ENCODE measurements at places on chromosomes 2 and 18. TPM values are rescaled to one million over a fixed set of nuclear protein-coding genes. Genes with fewer than 3 reads are reported as not detected.
A peak's percentile ranks its signal among the peaks of the same experiment; 100 is the strongest.

The PARD3B gene
- total RNA-seq = 0.11 TPM

The PSD4 gene
- 193 TPM for total RNA-seq

The SCYGR4 gene
- total RNA-seq = not detected

The ITM2C gene
- total RNA-seq = 56.1 TPM

The KIAA2012 gene
- total RNA-seq = not detected

The SERPINB3 gene
- total RNA-seq = not detected

GRCh38 chr2:63849381-63850203 is 7.9 kb downstream of the UGP2 start:
- no peak overlapping the region for H3K4me3 ChIP-seq
- no peak for DNase-seq

- H3K27ac ChIP-seq = no peak overlapping the region
- no peak for DNase-seq
- no peak overlapping the region for H3K4me3 ChIP-seq
- H3K4me1 ChIP-seq = no peaks in the 10 kb centered on the region
Observed at GRCh38 chr2:182646763-182647498, 69.1 kb upstream of the DNAJC10 start.

GRCh38 chr2:218796691-218797090 is 14.7 kb downstream of the CYP27A1 start:
- H3K4me1 ChIP-seq = no peaks in the 10 kb centered on the region
- H3K36me3 ChIP-seq = no peaks in the 10 kb centered on the region
- no peak for DNase-seq
- H3K4me3 ChIP-seq = no peak overlapping the region

- no peak overlapping the region for H3K4me3 ChIP-seq
- H3K27ac ChIP-seq = no peak overlapping the region
Observed at GRCh38 chr18:42080340-42080739, 125.3 kb downstream of the PIK3C3 start.

- H3K36me3 ChIP-seq = no peaks in the 10 kb centered on the region
- H3K27me3 ChIP-seq = no peaks in the 10 kb centered on the region
- H3K4me3 ChIP-seq = no peak overlapping the region
- no peak for DNase-seq
- H3K27ac ChIP-seq = no peak overlapping the region
Observed at GRCh38 chr2:128510701-128511397, 192.2 kb upstream of the HS6ST1 start.

DNA sequence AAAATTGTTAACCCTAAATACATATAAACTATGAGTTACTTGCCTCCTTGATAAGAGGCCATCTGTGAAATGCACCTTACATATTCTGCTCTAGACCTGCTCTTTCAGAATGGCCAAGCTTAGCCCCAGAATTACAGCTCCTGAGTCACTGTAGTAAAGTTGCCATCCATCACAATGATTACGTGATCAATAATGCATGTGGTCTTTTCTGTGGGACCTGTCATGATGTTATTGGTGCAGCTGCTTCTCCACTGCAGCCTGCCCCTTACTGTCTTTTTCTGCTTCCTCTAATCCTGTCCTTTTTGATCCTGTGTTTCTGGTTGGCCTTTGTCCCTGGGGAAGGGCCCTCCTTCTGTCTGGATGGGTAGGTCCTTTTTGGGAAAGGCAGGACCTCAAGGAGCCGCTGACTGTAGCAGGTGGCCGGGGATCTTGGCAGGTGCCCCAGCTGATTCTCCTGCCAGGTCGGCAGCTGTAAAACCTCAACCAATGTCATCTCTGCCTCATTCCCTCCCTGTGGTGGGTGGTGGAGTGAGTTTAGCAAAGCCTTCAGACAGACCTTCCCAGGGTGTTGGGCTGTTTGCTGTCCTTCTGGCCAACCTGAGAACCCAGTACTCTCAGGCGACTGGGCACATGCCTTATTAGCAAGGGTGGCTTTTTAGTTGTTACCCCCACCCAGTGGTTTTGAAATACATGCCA is 126.2 kb upstream of the EML6 start:
- no peaks in the 10 kb centered on the region for H3K36me3 ChIP-seq
- DNase-seq = no peak
- peaks cover 89% of the 10 kb centered on the region for H3K4me1 ChIP-seq
- no peaks in the 10 kb centered on the region for H3K27me3 ChIP-seq

DNA sequence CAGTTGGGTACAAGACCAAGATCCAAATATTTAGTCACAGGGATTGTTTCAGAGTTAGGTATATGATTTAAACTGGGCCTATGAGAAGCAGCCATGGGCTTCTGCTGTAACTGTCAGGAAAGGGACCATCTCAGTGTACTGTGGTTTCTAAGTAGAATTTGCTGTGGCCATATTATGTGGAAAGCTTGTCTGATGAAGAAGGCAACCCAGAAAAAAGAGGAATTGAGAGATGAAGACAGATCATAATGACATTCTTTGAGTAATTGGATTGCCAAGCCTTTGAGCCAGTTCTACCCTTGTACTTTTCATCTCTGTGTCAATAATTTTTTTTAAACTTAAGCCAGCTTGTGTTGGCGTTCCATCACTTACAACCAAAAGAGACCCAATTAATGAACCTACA is 259.6 kb downstream of the NUP35 start:
- H3K36me3 ChIP-seq = no peaks in the 10 kb centered on the region
- DNase-seq = no peak
- H3K4me1 ChIP-seq = no peaks in the 10 kb centered on the region
- H3K27me3 ChIP-seq = no peaks in the 10 kb centered on the region

- H3K4me1 ChIP-seq = no peaks in the 10 kb centered on the region
- H3K27me3 ChIP-seq = no peaks in the 10 kb centered on the region
- no peaks in the 10 kb centered on the region for H3K36me3 ChIP-seq
- no peak overlapping the region for H3K4me3 ChIP-seq
- no peak for DNase-seq
Observed at GRCh38 chr2:165087933-165088901, 115.6 kb downstream of the SCN3A start.

GRCh38 chr2:65654496-65654895 is 222.1 kb upstream of the SPRED2 start:
- H3K4me3 ChIP-seq = no peak overlapping the region
- H3K27ac ChIP-seq = no peak overlapping the region

- no peaks in the 10 kb centered on the region for H3K27me3 ChIP-seq
- DNase-seq = no peak
- no peaks in the 10 kb centered on the region for H3K36me3 ChIP-seq
- H3K27ac ChIP-seq = no peak overlapping the region
- H3K4me3 ChIP-seq = no peak overlapping the region
Observed at GRCh38 chr2:3185256-3185655, 192.4 kb downstream of the EIPR1 start.

- H3K27me3 ChIP-seq = no peaks in the 10 kb centered on the region
- H3K4me3 ChIP-seq = no peak overlapping the region
Observed at GRCh38 chr2:102120261-102120660, 22.3 kb upstream of the IL1R1 start.

GRCh38 chr2:126900646-126901319 is 2.1 kb downstream of the TEX51 start:
- no peaks in the 10 kb centered on the region for H3K36me3 ChIP-seq
- H3K4me3 ChIP-seq = no peak overlapping the region
- H3K27ac ChIP-seq = no peak overlapping the region
- H3K4me1 ChIP-seq = no peaks in the 10 kb centered on the region
- DNase-seq = no peak
- no peaks in the 10 kb centered on the region for H3K27me3 ChIP-seq

DNA sequence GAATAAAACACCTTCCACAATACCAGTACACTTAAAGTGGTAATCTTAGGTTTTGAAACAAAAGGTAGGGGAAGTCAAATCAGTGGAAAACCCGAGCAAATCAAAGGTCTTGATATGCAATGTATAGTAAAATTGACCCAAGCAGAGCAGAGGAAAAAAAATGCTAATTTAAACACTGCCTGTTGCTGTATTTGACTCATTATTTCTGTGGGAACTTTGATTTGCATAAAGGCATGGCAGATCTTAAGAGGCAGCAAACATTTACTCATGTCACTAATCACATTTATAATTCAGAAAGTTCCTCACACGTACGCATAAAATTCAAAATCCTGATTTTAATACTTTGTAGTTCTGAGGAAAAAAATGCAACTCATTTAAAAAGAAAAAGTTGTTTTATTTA is 64.4 kb downstream of the IKZF2 start:
- no peak for DNase-seq
- no peak overlapping the region for H3K27ac ChIP-seq
- no peaks in the 10 kb centered on the region for H3K27me3 ChIP-seq
- no peak overlapping the region for H3K4me3 ChIP-seq
- H3K36me3 ChIP-seq = no peaks in the 10 kb centered on the region
- H3K4me1 ChIP-seq = no peaks in the 10 kb centered on the region

DNA sequence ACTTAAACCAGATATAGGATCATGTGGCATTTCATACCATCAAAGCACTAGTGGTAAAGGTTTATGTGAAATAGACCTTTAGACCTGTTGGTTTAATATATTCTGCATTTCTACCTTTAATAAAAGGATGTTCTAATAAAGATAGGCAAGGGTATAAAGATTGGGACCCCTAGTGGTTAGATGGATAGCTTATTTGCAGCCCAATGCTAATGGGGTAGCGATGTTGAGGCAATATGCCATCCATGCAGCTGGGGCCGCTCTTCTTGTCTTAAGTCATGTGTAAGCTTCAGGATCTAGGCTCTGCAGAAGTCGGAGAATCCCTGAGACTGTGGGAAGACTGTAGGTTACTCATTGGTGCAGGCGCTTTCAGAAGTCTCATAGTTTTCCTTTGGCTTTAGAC is 114.9 kb downstream of the ICOS start:
- DNase-seq = peak; percentile 6
- H3K36me3 ChIP-seq = no peaks in the 10 kb centered on the region
- H3K27ac ChIP-seq = no peak overlapping the region
- no peaks in the 10 kb centered on the region for H3K4me1 ChIP-seq
- H3K27me3 ChIP-seq = no peaks in the 10 kb centered on the region

DNA sequence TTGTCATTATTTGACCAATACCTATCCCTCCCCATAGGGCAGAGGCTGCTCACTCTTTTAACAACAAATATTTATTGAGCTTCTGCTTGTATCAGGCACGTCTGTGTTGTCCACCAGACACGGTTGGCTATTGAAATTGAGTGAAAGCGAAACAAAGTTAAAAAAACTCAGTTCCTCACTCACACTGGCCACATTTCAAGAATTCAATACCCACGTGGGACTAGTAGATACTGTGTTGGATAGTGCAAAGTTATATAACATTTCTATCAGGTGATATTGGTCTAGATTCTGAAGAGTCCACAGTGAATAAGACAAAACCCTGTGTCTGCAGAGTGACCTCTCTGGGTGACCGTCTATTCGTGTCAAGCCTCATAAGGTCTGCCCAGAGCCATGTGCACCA is 43.9 kb upstream of the GALR1 start:
- DNase-seq = no peak
- no peaks in the 10 kb centered on the region for H3K27me3 ChIP-seq
- no peaks in the 10 kb centered on the region for H3K36me3 ChIP-seq
- H3K27ac ChIP-seq = no peak overlapping the region
- H3K4me3 ChIP-seq = no peak overlapping the region

DNA sequence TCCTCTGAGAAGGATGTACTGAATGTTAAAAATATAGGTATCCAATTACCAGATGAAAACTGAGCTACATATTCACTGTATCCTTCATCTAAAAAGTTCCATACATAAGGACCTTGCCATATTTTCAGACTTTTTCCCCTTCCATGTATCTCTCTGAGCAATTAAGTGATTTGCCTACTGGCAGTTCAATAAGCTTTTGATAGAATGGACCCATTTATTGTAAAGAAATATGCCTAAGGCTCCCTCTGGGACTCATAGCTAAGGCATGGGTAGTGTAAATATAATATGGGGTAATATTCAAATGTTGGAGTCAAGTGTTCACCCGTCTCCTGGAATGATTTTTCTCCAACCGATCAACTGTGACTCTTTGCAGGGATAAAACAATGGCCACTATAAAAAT is 135.4 kb upstream of the FSHR start:
- no peaks in the 10 kb centered on the region for H3K4me1 ChIP-seq
- no peaks in the 10 kb centered on the region for H3K27me3 ChIP-seq
- no peak overlapping the region for H3K4me3 ChIP-seq

DNA sequence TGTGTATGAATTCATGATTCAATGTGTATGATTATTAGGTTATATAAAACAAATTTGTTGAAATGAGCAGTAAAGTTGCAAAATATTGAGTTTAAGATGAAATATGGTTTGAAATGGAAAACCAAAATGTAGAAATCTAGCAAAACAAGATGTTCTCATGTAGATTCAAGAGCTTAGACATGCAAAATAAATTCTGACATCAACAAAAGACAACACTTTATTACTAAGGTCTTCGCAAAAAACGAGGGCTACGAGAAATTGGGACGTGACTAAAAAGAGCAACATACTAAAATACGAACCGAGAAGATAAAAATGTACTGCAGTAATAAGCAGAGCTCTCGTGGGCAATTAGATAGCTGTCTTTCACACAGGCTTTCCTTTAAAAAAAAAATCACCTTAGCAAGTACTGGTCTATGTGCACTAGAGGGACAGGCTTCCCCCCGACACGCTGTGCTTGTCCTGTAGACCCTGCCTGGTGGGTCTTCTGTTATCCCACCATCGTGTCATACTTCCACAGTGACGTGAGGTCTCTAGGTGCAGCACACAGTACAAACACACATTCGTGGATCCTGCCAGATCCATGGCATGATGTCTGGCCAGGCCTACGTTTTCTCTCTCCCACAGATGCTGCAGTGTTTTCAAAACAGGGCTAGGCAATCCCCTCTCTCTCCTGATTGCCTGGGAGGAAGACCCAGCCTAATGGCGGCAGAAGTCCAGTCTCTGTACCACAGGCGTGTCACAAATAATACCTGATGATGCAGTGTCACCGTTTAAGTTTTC is 240.8 kb downstream of the TCF4 start:
- H3K4me1 ChIP-seq = no peaks in the 10 kb centered on the region
- no peaks in the 10 kb centered on the region for H3K36me3 ChIP-seq
- H3K27ac ChIP-seq = no peak overlapping the region
- H3K4me3 ChIP-seq = no peak overlapping the region
- H3K27me3 ChIP-seq = no peaks in the 10 kb centered on the region

GRCh38 chr2:143083636-143084035 is 45.6 kb upstream of the ARHGAP15 start:
- H3K27ac ChIP-seq = no peak overlapping the region
- peaks cover 6% of the 10 kb centered on the region for H3K4me1 ChIP-seq
- H3K4me3 ChIP-seq = no peak overlapping the region
- H3K27me3 ChIP-seq = no peaks in the 10 kb centered on the region
- no peaks in the 10 kb centered on the region for H3K36me3 ChIP-seq
- no peak for DNase-seq

- no peak overlapping the region for H3K27ac ChIP-seq
- H3K4me1 ChIP-seq = peaks cover 17% of the 10 kb centered on the region
- H3K27me3 ChIP-seq = no peaks in the 10 kb centered on the region
- DNase-seq = no peak
Observed at GRCh38 chr2:226797289-226797988, 2.2 kb downstream of the IRS1 start.

DNA sequence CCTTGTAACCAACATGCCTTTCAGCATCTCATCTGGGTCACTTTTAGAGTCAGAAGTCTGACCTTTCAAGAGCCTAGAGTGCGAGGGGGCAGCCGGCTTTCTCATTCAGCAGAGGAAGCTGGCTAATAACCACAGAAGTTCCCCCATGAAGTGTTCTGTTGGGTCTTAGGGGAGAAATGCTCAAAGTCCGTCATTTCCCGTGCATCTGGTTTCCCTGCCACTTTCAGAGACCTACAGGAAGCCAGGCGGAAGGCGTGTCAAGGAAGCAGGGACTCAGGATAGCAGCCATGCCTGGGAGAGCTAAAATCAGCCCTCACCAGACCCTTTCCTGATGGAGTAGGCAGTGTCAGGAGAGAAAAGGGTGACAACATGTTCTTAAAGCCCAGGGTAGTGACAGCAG is 301.8 kb upstream of the ID2 start:
- H3K27ac ChIP-seq = no peak overlapping the region
- no peak for DNase-seq
- no peaks in the 10 kb centered on the region for H3K27me3 ChIP-seq
